ENCODE measurements at places on chromosomes 2 and 18.

DNA sequence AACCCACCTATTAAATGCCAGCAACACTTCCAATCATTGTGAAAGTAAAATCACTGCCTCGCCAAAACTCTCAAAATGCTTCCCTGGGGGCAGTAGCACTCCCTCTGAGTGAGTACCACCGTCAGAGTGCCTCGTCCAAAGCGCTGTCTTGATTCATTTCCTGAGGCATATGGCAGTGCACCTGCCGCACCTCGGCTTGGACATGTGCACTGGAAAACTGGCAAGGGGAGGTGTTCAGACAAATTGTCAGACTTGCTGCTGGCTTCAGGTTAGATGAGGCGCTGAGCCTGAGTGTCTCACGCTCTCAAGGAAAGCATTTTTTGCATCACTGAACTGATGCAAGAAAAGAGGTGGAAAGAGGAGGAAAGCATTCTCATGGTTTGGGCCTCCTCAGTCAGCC, 132.8 kb downstream of the ATL2 start:
- no peak for DNase-seq
- H3K4me1 ChIP-seq, result no peaks in the 10 kb centered on the region
- H3K27me3 ChIP-seq, result no peaks in the 10 kb centered on the region
- H3K4me3 ChIP-seq, result no peak overlapping the region
- no peak overlapping the region for H3K27ac ChIP-seq

DNA sequence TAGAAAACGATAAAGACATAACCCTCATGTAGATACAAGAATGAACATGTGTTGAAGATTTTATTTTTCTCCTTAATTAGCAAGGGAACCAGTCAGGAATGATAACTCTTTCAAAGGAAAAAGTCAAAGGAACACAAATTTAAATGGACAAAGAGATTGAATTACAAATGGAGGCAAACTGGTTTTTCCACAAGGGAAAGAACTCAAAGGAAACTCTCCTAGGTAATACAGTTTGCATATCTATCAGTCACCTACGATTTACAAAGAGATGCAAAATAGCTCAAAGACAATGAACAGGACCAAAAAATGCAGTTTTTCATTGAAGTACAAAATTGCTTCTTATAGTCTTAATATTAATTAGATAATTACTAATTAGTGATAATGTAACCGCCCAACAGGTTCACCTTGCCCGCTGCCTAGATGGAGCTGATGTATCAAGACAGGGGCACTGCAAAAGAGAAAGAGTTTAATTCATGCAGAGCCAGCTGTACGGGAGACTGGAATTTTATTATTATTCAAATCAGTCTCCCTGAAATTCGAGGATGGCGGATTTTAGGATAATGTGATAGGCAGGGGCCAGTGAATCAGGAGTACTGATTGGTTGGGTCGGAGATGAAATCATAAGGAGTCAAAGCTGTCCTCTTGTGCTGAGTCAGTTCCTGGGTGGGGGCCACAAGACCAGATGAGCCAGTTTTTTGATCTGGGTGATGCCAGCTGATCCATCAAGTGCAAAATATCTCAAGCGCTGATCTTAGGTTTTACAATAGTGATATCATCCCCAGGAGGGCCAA, 151.0 kb downstream of the TMEM17 start:
- no peaks in the 10 kb centered on the region for H3K27me3 ChIP-seq
- peak overlapping the region; percentile 78 for H3K27ac ChIP-seq
- H3K4me1 ChIP-seq, result no peaks in the 10 kb centered on the region

DNA sequence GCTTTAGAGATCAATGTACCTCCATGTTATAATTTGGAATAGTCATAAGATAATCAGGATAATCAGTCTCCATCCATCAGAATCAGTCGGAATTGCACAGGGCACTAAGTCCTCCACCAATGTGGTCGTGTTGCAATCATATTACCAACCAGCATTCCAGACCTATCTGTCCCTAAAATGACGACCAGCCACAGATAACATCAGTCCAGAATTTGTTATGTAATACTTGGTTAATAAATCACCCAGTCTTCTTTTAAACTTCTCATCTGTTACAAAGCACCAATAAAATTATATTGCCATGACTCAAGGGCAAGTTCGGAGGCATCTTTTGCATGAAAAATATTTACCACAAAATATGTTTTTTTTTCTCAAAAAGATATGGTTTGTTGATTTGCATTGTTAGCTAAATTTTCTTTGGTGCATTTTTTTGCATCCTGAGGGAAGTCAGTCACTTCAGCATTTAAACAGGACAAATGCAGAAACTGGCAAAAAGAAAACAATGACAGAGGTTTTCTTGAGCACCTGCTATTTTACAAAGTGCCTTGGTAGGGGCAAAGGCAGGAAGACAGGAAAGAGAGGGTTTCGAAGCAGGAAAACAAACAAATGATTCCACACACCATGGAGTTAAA, 29.3 kb downstream of the PIEZO2 start:
- H3K4me1 ChIP-seq, result no peaks in the 10 kb centered on the region
- no peaks in the 10 kb centered on the region for H3K27me3 ChIP-seq
- H3K4me3 ChIP-seq, result no peak overlapping the region
- H3K36me3 ChIP-seq, result no peaks in the 10 kb centered on the region

GRCh38 chr2:152223977-152224376, 48.4 kb upstream of the STAM2 start:
- DNase-seq, result no peak
- H3K27ac ChIP-seq, result no peak overlapping the region
- H3K4me1 ChIP-seq, result no peaks in the 10 kb centered on the region
- H3K4me3 ChIP-seq, result no peak overlapping the region
- no peaks in the 10 kb centered on the region for H3K36me3 ChIP-seq

DNA sequence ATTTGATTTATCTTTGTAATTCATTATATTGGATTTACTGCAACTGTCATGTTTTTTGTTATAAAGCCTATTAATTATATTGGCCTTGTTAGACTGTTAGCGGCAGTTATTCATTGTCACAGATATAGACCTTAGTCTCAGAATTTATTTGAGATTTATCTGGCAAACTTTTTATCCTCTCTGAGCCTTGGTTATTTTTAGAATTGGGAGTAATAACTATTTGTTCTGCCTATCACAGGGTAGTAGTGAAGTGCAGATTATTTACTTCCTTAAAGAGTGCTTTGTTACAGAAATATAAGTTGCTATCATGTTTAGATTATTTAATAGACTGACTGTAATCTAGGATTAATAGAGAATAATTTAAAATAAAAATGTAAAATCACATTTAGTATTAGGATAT, 41.9 kb downstream of the AGPS start:
- H3K4me1 ChIP-seq, result no peaks in the 10 kb centered on the region
- H3K36me3 ChIP-seq, result peaks cover 7% of the 10 kb centered on the region
- H3K27me3 ChIP-seq, result no peaks in the 10 kb centered on the region
- no peak overlapping the region for H3K27ac ChIP-seq
- H3K4me3 ChIP-seq, result no peak overlapping the region
- DNase-seq, result no peak

DNA sequence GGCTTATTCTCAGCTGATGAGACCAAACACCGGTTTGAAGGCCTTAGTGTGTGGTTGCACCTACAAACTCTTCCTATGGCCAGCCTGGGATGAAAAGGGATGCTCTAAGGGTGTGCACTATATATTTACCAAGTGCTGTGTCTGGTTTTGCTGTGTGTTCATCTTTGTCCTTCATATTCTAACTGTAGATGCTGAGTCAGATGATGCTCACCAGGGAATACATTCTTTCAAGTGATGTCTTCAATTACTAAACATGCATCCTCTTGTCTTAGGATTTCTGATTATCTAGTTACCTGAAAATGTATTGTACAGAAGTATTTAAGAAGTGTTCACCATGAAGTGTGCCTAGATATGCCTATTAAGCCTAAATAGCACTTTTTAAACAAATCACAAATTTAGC, 1111.6 kb upstream of the ZEB2 start:
- no peaks in the 10 kb centered on the region for H3K27me3 ChIP-seq
- H3K4me1 ChIP-seq, result no peaks in the 10 kb centered on the region
- H3K36me3 ChIP-seq, result no peaks in the 10 kb centered on the region
- H3K4me3 ChIP-seq, result no peak overlapping the region
- DNase-seq, result no peak
- no peak overlapping the region for H3K27ac ChIP-seq

DNA sequence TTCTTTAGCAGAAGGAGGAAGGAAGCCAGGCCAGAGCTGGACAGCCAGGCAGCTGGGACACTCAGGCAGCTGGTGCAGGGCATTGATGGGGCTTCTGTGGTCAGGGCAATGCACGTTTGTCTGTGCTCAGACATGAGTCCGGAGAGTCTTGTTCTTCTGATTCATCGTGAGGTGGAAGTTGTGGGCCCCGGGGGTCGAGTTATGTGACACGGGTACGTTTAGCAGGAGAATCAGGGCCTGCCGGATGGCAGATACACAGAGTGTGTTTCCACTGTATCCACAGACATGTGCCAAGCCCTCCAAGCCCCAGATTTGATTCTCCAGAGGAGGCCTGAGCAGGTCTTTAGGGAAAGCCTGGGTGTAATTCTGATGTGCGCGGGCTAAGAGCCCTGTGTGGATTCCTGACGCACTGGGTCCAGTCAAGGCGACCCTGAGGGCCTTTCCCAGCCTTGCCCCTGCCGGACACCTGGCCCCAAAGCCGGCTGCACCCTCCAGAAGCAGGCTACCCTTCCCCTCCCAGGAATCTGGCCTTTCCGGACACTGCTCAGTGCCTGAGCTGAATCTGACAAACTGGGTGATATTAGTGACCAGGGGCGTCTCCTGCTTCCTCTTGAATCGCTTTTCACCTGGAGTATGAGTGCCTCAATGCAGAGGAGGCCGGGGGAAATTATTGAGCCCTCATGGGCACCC, 10.1 kb downstream of the ARHGEF4 start:
- H3K4me1 ChIP-seq, result peaks cover 7% of the 10 kb centered on the region
- no peak overlapping the region for H3K4me3 ChIP-seq
- no peak overlapping the region for H3K27ac ChIP-seq
- H3K36me3 ChIP-seq, result no peaks in the 10 kb centered on the region

GRCh38 chr2:157056200-157056676, 201.3 kb upstream of the GALNT5 start:
- no peak overlapping the region for H3K4me3 ChIP-seq
- no peaks in the 10 kb centered on the region for H3K27me3 ChIP-seq
- no peaks in the 10 kb centered on the region for H3K36me3 ChIP-seq
- no peaks in the 10 kb centered on the region for H3K4me1 ChIP-seq
- no peak overlapping the region for H3K27ac ChIP-seq

DNA sequence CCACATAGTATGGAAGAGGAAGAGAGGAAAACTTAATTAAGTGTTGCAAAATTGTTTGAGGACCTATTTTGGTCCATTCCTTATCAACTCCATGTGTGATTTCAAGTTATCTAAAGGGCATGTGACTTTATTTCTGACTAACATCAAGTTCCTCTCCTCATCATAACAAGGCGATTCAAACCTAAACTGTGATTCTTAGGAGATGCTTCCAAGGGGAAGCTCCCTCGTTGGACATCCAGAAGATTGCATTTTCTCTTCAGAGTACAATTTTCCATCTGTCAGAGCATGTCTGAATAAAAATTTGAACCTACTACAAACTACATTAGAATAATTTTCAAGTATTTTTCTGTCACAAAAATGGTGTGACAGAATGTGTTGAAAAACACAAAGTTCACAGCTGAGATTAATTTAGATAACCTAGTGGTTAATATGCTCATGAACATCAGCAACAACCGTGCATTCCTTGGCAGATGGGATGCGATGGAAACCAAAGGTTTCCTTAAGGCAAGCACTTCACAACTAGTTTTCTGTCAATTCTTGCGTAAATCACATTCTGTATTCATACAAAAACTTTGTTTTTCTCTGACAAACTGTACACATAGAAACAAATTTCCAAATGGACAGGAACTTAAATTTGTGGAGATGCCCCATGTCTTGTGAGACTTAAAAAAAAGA, 4.2 kb downstream of the SFT2D3 start:
- H3K27ac ChIP-seq, result no peak overlapping the region
- DNase-seq, result no peak
- H3K36me3 ChIP-seq, result peaks cover 24% of the 10 kb centered on the region
- H3K27me3 ChIP-seq, result no peaks in the 10 kb centered on the region

Data from H1 (cell line).